ENCODE measurements at places on chromosomes 12 and 14.

DNA sequence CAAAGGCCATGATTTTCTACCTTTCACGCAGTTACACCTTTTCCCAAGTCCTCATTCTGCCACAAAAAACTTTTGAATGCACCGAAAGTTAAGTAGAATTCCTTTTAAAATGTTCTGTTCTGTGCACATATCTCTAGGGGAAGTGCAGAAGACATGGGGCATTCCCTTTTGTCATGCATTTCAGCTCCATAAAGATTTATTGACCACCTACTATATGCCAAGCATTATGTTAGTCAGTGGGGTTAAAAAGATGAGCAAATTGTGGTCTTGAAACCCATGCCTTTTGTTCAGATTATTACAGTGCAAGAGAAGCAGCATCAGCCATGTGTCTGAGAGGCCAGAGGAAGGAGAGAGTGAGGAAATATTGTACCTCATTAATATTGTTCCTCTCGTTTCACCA is 338.5 kb downstream of the RGS6 start:
- no peak for DNase-seq

DNA sequence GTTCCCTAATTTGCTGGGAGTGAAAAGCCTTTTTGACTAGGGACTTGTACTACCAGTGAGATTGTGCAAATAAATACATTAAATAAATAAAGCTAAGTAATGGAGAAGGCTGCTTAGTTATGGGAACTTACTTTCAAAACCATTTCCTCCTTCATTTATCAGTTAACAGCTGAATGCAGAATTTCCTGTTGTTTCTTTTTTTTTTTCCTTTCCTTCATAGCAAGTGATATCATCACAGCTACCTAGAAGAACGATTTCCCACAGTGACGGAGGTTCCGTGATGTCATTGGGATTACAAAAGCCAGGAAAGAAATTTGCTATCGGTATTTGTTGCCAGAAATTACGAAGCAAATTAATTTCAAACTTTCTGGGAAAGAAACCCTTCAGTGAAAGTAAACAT is 42.1 kb upstream of the SOCS2 start:
- DNase-seq, result peak; percentile 41

- no peak for DNase-seq
These were observed 145.2 kb upstream of the TMCC3 start for GRCh38 chr12:94795520-94795919.

- DNase-seq, result no peak
These were observed 531.4 kb upstream of the LMO3 start for GRCh38 chr12:17137396-17137795.

GRCh38 chr12:120892265-120892664 is 11.9 kb downstream of the SPPL3 start:
- peak; percentile 68 for DNase-seq

DNA sequence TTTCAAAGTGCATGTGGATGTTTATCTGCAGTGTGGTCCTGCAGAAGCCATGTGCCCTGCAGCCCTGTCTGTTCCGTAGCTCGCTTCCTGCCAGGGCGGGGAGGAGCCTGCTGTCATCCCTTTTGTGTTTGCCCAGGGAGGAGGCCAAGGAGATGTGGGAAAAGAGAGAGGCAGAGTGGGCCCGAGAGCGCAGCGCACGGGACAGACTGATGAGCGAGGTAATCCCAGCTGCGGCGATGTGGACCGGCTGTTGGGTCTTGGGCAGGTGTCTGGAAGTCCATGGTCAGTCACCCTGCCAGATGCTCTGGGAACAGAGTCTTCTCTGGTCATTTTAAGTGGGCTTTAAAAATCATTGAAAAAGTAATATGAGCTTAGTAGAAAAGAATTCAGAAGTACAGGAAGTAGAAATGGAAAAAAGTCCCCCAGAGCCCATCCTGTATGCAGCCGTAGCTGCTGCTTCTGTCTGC is 12.8 kb downstream of the TCHP start:
- no peak for DNase-seq

GRCh38 chr14:52313903-52314594 is at the start of gene PTGER2:
Gene PTGER2, plus strand, starts transcription at chr14:52314312. Its CDS starts 237 bp downstream, at chr14:52314549.
- DNase-seq, result peak; percentile 94

GRCh38 chr12:12091977-12092663 is 21.4 kb downstream of the BCL2L14 start:
- DNase-seq, result no peak

DNA sequence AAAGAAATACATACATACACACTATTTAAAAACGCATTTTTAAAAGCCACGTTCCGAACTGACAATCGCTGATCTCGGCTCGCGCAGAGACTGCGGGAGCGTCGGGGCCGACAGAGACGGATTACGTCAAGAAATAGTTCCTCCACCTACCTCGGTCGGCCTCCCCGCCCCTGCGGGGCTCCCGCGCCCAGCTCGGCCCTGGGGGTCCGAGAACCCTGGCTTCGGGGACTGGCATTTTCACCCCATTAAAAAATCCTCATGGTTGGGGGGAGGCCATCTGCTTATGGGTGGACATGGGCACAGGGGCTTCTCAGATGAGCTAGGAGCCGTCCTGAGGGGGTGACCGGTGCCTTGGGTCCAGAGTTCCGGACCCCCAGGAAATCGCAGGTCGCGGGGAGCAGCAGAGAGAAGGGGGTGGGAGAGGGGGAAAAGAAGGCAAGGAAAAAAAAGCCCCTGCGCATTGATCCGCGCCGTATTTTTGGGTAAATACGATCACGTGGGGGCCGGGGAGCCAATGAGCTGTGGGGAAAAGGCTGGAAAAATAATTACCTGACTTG is 324 bp upstream of the HOXC9 start:
- DNase-seq, result no peak

- no peak for DNase-seq
These were observed 827.0 kb downstream of the AACS start for GRCh38 chr12:125892276-125892675.

All from suppressor macrophage treated with lipopolysaccharide for 4 hours (primary cell).